ENCODE measurements at places on chromosomes 5 and 9.

GRCh38 chr5:148725675-148726074 is 71.3 kb upstream of the HTR4 start:
- no peak for DNase-seq

DNA sequence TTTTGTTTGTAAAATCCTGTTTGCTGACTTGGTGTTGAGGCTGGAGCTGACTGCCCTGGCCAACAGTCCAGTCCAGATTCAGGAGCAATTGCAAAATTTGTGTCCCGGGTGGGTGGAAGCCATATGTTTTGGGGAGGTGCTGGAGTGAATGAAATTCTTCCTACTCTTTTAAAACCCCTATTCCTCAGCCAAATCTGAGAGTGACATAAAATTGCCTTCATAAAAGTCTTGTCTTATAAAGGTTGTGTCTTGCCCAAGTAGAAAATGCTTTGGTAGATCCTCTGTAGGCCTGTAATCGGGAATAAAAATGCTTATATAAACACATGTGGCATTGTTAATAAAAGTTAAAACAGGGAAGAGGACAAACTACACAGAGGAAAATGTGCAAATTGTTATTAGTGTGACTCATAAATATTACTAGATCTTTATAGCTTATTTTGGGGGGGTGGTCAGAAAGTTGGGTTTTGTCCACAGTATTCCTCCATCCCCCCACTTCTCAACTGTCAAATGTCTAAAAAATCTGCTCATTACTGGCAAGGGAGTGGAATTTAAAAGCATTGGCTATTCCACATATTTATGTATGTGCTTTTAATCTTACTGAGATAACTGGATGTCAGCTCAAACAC is 45.6 kb downstream of the NNT start:
- no peak for DNase-seq

DNA sequence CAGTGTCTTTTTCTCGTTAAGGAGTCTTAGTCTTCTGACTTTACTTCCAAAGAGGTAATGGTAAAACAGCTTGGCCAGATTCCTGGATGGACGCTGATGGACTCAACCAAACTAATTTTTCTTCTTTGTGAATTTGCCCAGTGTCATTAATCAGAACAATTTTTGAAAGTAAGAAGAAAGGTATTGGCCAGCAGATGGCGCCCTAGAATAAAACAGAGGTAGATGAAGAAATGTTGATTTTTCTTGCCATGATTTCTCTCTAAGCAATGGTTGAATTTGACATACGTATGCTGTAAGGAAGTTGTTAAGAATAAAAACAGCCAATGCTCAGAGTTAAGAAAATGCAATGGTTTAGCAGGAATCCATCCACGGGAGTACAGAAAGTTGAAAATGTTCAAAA is 500.0 kb downstream of the DIRAS2 start:
- peak; percentile 71 for DNase-seq

- DNase-seq, result no peak
Observed at GRCh38 chr5:57412680-57413079, 69.9 kb downstream of the ACTBL2 start.

DNA sequence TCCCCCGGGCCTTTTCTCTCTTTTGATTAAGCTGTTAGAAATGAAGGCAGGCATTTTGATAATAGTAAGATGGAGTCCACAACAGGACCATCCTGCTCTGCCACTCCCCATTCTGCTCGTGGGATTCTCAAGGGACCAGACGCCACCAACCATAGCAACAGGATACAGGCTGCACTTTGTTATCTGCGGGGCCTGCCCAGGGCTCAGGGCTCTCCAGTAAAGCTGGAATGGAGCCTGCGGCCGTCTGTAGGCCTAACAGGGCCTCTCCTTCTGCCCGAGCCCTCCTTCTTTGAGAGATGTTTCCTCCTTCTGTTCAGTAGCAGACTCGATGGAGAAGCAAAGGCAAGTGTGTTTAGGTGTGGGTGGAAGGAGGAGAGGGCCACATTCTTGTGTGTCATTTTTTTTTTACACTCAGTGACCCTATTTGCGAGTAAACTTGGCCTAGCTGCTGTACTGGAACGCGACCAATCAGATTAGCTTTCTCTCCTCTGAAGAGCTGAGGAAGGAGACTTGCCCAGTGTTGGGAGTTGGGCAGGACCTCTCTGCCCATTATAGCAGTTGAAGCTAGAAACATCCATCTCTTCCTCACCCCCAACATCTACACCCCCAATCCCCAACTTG is 8.9 kb upstream of the EPB41L4B start:
- no peak for DNase-seq

DNA sequence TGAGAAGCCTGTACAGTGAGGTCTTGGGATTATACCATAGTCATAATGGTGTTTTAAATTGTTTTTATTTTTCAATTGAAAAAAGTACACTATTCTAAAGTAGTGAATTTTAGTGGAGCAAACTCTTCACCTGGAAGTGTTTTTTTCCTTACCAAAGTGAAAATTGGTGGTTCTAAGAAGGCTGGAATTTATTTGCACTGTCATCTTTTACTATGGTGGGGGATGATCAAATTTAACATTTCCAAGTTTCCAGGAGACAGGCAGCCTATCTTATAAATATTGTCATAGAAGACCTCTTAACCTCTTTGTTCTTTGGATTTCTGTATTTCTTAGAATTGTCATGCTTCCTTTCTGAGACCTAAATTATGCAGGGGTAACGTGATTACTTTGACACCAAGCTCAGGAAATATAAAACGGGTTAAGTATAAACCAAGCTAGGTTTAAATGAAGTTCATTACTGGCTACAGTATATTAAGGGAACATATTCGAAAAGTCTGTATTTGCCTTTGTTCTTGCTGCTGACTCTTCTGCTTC is 20.2 kb downstream of the NDFIP1 start:
- no peak for DNase-seq

GRCh38 chr5:141873933-141874261 is 4.3 kb downstream of the PCDH1 start:
- no peak for DNase-seq

DNA sequence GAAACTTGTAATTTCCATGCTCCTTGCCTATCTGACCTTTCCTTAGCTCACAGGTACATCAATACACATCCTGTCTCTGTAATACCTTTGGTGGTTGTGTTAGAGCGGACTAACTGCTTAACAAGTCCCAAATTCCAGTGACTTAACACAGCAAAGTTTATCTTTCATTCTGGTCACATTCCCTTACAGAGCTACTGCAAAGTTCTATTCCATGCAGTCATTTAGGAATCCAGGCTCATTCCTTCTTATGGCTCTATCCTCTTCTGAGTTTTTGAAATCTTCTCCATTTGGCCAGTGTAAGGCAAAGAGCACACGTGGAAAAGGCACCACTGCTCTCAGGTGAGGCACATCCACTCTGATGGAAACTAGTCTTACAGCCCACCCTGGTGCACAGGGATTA is 238.6 kb upstream of the ANKRD55 start:
- no peak for DNase-seq

GRCh38 chr5:172754596-172755356 is 16.2 kb downstream of the DUSP1 start:
- DNase-seq, result no peak

GRCh38 chr5:134077926-134078580 is 36.4 kb upstream of the TCF7 start:
- DNase-seq, result no peak

DNA sequence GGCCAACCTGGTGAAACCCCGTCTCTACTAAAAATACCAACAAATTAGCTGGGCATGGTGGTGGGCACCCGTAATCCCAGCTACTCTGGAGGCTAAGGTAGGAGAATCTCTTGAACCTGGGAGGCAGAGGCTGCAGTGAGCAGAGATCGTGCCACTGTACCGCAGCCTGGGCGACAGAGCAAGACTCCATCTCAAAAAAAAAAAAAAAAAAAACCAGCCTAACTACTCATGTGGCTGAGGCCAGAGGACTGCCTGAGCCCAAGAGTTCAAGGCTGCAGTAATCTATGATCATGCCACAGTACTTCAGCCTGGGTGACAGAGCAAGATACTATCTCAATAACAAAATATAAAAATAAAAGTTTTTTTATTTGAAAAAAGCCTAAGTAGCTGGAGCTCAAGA is 3.2 kb downstream of the UBTD2 start:
- no peak for DNase-seq

DNA sequence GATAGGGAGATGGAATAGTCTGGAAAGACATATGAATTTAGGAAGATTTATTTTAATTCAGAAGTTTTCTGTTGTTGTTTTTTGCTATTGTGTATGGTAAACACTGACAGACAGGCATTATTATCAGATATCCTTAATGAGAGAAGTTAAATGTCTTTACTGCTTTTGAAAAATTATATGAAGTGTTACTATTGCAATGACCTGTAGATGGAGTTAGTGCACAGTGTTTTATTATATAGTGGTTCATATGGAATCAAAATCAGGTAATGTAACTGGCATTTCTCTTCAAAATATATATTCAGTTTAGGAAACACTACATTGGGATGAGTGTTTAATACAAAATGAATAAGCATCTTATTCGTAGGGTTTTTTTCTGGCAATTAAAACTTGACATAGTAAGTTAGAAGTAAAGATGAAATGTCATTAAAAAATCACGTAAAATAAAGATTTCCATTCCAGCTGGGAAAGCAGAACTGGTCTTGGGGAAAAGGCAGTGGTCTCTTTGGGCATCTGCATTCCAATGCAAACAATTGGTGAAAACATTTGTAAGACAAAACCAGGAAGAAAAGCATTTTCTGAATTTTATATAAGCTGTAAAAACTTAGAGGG is 3.9 kb downstream of the GABRA1 start:
- DNase-seq, result no peak

DNA sequence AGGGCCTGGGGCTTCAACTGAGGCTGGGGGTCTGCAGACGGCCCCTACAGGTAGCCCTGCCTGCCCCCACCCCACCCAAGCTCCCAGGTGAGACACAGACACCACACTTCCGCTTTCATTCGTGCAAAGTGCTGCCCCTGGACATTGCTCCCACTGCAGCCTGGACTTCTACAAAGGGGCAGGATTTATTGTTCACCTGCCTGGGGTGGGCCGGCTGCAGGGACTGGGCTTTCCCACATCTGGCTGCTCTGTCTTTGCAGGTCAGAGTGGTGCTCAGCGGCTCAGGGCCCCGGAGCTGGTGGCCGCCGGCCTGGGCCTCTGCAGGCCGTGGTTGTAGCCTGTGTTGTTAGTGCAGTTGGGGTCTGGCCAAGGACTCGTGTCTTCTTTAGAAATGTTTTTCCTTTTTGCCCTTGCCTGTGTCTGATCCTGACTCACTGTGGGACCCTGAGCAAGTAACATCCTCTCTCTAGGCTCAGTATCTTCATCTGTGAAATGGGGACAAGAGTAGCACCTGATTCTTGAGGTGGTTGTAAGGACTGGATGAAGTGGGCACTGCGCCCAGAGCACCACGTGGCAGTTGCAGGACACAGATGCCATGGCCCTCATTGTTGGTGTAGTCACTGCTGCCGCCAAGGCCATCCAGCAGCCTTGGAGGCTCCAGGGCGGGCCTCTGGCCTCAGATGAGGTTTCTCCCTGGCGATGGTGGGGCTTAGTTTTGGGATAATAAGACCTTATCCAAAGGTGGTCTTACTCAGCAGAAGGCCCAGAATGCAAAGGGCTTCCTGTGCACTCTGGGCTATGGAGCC is 143.9 kb downstream of the CACNA1B start:
- DNase-seq, result no peak

- DNase-seq, result no peak
Observed at GRCh38 chr5:126855266-126855665, 78.3 kb downstream of the LMNB1 start.

DNA sequence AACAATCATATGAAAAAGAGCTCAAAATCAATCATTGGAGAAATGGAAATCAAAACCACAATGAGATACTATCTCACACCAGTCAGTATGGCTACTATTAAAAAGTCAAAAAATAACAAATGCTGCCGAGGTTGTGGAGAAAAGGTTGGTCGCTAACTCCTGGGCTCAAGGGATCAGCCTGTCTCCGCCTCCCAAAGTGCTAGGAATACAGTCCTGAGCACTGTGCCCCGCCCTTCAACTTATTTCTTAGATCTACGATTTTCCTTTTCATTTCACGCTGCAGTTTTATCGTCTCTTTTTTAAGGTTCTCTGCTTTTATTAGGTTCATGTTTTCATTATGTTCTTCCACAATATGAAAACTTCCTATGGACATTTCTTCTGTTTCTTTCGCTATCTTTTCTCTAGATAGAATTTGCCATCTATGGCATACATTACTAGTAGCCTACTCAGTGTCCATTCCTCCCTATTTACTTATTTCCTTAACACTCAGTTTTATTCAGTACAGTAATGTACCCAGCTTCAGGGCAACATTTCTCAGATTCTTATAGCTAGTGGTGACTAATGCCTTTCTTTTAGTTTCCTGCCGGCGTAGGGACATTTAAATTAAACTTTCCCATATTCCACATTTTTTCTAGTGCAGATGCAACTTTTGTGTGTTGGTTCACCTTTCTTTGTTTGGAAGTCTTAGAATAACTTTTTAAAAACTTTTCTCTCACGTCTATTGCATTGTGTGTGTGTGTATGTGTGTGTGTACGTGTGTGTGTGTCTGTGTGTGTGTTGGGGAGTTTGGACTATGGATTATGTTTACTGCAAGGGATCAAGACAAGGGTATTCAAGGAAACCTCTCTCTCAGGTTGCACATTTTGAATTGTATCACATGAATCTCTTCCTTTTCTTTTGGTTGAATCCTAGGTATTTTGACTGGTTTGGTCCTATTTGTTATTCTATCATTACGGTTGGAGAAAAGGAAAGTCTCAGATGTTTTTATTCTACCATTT is 21.6 kb upstream of the FBN2 start:
- DNase-seq, result no peak

GRCh38 chr5:40945111-40945510 is 35.8 kb downstream of the C7 start:
- no peak for DNase-seq

DNA sequence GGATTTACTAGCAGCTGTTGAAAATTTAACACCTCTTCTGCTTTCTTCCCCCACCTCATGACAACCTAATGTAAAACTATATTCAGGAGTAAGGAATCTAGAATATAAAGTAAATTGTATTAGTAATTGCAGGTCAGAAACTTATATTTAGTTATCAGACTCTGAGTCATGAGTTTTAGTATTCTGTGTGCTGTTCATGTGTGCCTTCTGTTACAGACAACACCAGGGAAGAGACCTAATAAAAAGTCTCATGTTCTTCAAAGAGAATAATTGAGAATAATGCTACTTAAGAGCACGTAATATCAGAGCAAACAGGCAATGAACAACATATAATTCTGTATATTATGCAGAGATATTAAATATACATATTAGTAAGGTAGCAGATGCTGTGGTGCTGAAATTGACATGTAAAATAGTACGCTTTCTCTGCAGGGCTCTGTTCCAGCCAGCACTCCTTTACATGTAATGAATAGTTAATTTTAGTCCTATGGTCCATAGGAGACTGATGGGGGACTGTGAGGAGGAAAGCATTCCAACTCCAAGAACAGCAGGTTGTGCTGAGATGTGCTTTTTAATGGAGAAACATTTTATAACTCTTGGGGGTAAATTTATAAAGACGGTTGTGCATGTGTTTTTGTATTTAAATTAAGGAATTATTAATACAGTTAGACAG is 106.4 kb downstream of the ZSWIM6 start:
- DNase-seq, result no peak

DNA sequence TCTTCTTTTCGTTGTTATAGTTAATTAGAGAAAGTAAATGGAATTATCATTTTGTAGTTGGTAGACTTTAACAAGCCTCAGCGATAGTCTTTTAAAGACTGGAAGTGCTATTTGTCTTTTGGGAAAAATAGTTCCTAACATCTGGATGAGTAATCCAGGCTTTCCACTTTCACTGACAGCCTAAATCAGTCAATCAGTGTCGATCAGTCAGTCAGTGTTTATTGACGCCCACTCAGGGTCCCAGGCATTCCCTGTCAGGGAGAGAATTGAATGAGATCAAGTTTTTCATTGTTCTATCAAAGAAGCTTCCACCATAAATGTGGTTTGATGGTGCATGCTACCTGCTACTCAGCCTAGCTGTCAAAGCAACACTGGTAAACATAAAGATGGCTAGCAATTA is 2.6 kb downstream of the ABL1 start:
- no peak for DNase-seq

GRCh38 chr9:123868002-123868401 is 61.9 kb downstream of the DENND1A start:
- DNase-seq, result no peak

Data from activated CD8-positive, alpha-beta memory T cell treated with anti-CD3 and anti-CD28 coated beads, Interleukin-2, amount 50 U/mL, for 48 hours (primary cell).